ENCODE measurements at places on chromosomes 12 and 14. TPM values are rescaled to one million over a fixed set of nuclear protein-coding genes. Genes with fewer than 3 reads are reported as not detected.
A peak's percentile ranks its signal among the peaks of the same experiment; 100 is the strongest.

DNA sequence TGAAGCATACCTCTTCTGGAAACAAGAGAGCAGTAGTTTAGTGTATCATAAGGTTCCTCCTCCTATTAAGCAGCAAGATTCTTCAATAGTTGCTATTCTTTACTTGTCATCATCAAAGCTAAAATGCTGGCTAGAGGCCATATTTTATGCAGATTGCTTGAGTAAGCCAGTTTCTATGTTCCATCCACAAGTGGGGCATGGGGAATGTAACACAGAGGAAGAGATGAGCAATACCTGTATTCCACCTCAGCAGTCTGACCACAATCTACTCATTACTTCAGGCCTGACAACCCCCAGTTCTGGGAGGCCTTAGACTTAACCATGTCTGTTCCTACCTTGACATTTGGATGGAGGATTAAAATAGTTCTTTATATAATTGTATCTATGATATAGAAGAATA is 423.6 kb downstream of the BTG1 start:
- no peak for DNase-seq
- H3K4me1 ChIP-seq: no peaks in the 10 kb centered on the region
- H3K4me3 ChIP-seq: no peak overlapping the region
- H3K27me3 ChIP-seq: no peaks in the 10 kb centered on the region

GRCh38 chr14:38202444-38203191 is 5.1 kb upstream of the SSTR1 start:
- H3K4me3 ChIP-seq: no peak overlapping the region
- no peaks in the 10 kb centered on the region for H3K4me1 ChIP-seq
- peaks cover 22% of the 10 kb centered on the region for H3K27me3 ChIP-seq
- no peak overlapping the region for H3K27ac ChIP-seq
- no peak for DNase-seq

DNA sequence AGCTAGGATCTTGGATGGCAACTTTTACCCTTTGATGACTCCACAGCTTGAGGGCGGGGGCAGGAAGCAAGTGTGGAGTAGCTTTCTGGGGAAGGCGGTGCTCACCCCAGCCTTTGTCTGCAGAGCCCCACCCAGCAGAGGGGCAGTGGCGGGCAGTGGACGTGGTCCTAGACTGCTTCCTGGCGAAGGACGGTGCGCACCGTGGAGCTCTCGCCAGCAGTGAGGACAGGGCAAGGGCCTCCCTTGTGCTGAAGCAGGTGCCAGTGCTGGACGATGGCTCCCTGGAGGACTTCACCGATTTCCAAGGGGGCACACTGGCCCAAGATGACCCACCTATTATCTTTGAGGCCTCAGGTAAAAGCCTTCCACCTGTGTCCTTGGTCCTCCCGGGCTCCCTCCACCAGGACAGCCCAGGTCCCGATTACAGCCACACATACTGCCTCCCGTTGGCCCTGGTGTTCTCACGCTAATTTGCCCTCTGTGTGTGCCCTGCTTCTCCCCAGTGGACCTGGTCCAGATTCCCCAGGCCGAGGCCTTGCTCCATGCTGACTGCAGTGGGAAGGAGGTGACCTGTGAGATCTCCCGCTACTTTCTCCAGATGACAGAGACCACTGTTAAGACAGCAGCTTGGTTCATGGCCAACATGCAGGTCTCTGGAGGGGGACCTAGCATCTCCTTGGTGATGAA is 1.2 kb downstream of the TAPBPL start:
- peaks cover 70% of the 10 kb centered on the region for H3K36me3 ChIP-seq
- no peaks in the 10 kb centered on the region for H3K27me3 ChIP-seq
- H3K4me1 ChIP-seq: peaks cover 66% of the 10 kb centered on the region
- peak overlapping the region; percentile 100 for H3K4me3 ChIP-seq

DNA sequence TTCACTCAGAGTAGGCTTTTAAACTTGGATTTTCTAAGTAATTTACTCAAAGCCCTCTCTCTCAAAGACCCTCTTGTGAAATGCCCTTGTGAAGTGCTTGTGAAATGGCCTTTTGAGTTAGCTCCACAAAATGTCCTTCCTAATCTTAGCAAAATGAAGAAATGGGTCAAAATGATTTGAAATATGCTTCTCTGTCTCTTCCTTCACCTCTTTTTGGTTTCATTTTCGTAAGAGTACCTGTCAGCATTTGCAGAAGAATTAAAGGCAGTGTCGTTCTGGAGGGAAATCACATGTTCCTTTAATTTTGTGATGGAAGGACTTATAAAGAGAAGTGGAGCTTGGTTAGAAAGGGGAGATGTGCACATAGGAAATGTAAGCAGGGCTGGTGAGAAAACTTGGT is 93.7 kb downstream of the HMGA2 start:
- DNase-seq: no peak
- no peak overlapping the region for H3K27ac ChIP-seq
- H3K4me1 ChIP-seq: peaks cover 8% of the 10 kb centered on the region
- H3K36me3 ChIP-seq: no peaks in the 10 kb centered on the region
- no peak overlapping the region for H3K4me3 ChIP-seq
- peaks cover 6% of the 10 kb centered on the region for H3K27me3 ChIP-seq

- DNase-seq: no peak
- H3K36me3 ChIP-seq: no peaks in the 10 kb centered on the region
- H3K27ac ChIP-seq: no peak overlapping the region
- H3K4me3 ChIP-seq: no peak overlapping the region
- H3K27me3 ChIP-seq: no peaks in the 10 kb centered on the region
- no peaks in the 10 kb centered on the region for H3K4me1 ChIP-seq
Measured at GRCh38 chr12:18551106-18551505, 186.7 kb downstream of the PLCZ1 start.

DNA sequence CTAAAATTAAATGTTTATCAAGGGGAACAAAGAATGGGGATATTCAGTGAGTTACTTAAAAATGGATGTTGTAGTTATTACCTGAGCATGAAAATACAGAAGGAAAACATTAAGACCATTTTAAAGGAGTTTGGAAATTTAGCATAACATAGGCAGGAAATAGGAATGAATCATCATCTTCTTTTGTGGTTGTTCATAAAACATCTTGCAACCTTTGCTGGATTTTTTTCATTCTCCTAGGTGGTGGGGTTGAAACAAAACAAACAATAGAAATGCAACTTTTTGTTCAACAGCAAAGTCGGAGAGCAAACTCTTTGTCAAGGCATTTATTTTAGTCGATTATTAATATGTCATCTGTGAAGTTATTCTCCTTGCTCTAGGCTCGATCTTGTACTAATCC is 275.1 kb downstream of the IPO8 start:
- H3K4me3 ChIP-seq: no peak overlapping the region
- H3K27me3 ChIP-seq: no peaks in the 10 kb centered on the region
- no peak for DNase-seq

NEK9 gene
- 81.6 TPM for total RNA-seq

TAS2R9 gene
- not detected for total RNA-seq
